ENCODE measurements at places on chromosomes 1 and 21.

GRCh38 chr1:186302381-186302920 lies 72.6 kb downstream of the TPR start:
- no peak for DNase-seq

DNA sequence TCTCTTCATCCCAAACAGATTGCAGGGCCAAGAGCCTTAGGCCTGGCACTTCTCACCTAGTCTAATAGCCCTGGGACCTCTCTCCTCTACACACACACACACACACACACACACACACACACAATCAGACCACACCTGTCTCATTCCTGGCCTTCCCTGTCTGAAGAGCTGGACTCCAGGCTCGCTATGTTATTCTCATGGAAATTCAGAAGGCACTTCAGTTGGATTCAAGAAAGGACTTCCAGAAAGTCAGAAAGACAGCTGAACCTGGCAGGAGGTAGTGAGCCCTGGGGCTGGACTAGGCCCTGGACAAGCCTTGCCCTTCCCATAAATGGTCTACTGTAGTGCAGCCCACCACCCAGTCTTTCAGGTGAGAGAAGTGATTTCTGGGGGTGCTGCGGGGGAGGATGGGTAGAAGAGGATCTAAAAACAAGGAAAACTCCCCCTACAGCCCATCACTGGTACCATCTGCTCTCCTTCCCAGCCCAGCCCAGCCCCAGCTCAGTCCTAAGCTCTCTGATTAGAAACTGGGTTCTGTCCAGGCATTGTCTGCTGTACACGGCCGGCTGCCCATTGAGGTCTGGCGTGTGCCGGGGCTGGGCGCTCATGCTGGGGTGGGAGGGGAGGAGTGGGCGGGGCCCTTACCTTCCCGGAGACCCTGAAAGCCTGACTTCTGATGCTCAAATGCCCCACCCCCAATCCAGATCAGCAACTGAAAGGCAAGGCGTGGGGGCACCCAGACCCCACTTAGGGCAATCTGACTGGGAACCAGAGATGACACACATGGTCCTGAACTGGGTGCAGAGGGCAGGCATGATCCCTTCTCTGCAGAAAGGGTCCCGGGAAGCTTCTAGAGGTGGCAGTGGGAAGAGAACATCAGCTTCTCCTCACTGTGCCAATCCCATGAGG lies 2.5 kb downstream of the KIF21B start:
- DNase-seq: no peak

GRCh38 chr1:172006660-172007059 lies 165.4 kb downstream of the DNM3 start:
- DNase-seq: no peak

- no peak for DNase-seq
Measured at GRCh38 chr1:229869687-229870086, 197.4 kb upstream of the GALNT2 start.

- no peak for DNase-seq
Measured at GRCh38 chr21:42461881-42462877, 33.8 kb downstream of the RSPH1 start.

All from IMR-90 (cell line).